ENCODE measurements at places on chromosomes 16 and 17. TPM values are rescaled to one million over a fixed set of nuclear protein-coding genes. Genes with fewer than 3 reads are reported as not detected.

SULT1A3 gene
- 11.1 TPM for total RNA-seq

PABPN1L gene
- total RNA-seq = not detected

STAT3 gene
- 360 TPM for total RNA-seq

DOK4 gene
- 70.1 TPM for total RNA-seq

CLEC18C gene
- total RNA-seq = not detected

ACSF3 gene
- 24.1 TPM for total RNA-seq

RNF112 gene
- 2.8 TPM for total RNA-seq

SLC2A4 gene
- 1.2 TPM for total RNA-seq

IRF8 gene
- total RNA-seq = 28.8 TPM

KATNB1 gene
- 16.2 TPM for total RNA-seq

KIAA0513 gene
- 50.1 TPM for total RNA-seq

CHST4 gene
- total RNA-seq = not detected

HOXB1 gene
- total RNA-seq = not detected

MRPL58 gene
- total RNA-seq = 40.3 TPM

CLEC19A gene
- total RNA-seq = not detected

PPP1R9B gene
- total RNA-seq = 67.1 TPM

NOMO2 gene
- 109 TPM for total RNA-seq

PDILT gene
- not detected for total RNA-seq

CD300H gene
- total RNA-seq = not detected

KRTAP4-4 gene
- not detected for total RNA-seq

OXLD1 gene
- 13.7 TPM for total RNA-seq

MYH11 gene
- total RNA-seq = 2,411 TPM

DDX52 gene
- total RNA-seq = 22.7 TPM

GRAPL gene
- 3.0 TPM for total RNA-seq

ELAC2 gene
- total RNA-seq = 50.2 TPM

All from thoracic aorta (tissue), 2 donors.